ENCODE measurements at places on chromosomes 7 and 10.

DNA sequence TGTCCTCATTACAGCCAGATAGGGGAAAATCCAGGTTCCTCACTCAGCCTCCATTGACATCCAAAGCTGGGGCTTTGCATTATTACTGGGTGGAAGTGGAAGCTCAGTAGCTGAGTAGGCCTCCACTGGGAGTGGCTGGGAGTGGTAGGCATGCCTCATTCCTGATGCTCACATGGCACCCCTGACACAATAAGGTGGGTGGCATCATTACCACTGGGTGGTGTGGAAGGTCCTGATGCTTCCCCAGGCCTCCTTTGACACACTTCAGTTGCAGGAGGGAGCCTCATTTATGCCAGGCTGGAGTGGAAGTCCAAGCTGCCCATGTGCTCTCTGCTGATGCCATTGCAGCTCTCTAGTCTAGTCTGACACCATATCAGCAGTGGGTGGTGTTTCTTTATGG is 48.2 kb upstream of the GPR141 start:
- DNase-seq, result no peak

DNA sequence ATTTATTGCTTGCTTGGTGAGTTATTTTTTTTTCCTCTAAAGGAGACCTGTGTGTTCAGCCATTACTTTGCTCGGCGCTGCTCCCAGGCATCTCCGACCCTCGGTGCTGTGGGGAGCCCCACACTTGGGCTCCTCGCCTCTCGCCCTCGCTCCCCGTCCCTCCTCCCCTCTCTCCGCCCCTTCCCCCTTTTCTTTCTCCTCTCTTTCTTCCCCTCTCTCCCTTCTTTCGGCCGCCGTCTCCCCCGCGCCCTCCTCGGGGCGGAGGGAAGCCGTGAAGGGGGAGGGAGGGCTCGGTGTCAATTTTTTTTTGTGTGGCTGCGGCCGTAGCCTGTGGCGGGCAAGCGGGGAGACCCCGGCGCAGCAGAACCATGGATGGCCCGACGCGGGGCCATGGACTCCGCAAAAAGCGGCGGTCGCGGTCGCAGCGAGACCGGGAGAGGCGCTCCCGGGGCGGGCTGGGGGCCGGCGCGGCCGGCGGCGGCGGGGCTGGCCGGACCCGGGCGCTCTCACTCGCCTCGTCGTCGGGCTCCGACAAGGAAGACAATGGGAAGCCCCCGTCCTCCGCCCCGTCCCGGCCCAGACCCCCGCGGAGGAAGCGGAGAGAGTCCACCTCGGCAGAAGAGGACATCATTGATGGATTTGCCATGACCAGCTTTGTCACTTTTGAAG is 1.1 kb downstream of the AUTS2 start:
- no peak for DNase-seq

DNA sequence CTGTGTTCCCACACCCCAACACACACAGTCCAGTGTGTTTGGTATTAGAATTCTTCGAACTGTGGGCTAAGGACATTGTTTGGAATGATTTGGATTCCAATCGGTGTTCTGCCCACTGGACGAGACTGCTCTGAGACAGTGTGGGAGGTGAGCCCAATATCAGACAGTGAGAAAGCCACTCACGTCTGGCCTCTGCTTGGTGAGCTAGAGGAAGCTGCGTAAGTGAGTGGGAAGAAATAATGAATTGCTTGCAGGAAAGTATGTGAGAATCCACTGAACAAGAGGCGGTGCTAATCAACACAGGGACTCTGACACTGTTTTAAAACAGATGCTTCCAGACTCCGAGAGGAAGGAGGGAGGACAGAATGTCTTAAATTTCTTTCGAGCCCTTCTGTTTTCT is 675.0 kb upstream of the ANKRD30A start:
- DNase-seq, result peak; percentile 88

- no peak for DNase-seq
Observed at GRCh38 chr7:26551740-26552139, 260.1 kb downstream of the SNX10 start.

GRCh38 chr10:78947226-78947625 is 121.5 kb upstream of the ZMIZ1 start:
- DNase-seq, result no peak

Data from amniotic epithelial cell (primary cell).